Kasumi-1 (cell line): ENCODE measurements at places on chromosomes 1 and 21.

DNA sequence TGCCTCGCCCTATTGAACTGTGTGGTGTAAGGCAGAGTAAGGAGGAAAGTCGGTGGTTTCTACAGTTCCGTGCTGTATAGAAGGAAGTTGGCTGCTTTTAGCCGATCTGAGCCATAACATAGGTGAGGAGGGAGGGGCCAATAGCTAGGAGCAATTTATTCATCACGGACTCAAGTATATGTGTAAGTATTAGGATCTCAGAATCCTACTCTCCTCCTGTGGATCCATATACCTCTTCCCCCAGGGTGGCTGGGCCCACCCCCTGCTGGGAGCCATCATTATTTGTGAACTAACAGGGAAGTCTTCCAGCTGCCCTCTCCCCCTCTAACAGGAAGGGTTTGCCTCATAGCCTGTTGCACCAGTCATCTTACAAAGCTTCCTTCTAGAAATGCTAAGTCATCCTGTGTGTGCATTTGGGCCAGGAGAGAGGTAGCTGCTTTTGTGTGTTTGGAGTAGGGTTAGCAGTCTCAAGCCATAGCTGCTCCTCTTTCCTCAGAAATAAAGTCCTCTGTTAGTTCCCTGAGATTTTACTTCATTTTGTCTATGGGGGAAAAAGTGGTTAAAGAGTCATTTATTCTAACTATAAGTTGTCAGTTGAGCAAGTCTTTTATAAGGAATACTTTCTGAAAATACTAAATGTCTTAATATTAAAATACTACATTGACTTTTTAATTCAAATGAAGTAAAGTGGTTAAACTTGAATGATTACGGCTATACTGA lies 14.9 kb upstream of the CENPS start:
- DNase-seq = peak; percentile 95

DNA sequence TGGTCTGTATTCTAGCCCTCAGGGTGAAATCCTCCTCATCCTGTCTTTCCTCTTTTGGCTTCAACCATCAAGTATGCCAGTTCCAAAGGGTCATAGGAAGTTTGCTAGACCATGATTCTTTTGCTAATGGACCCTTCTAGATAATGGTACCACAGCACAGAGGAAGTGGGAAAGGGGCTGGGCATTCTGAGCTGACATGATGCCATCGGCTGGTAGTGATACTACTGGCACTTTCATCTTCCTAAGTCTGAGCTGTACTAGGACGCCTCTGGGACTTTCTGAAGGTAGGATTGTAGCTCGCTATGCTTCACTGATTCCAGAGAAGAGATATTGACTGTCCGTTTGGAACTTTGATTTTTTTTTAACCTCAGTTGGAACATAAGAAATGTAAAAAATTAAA lies 11.4 kb downstream of the FASLG start:
- DNase-seq = no peak

GRCh38 chr1:158933621-158934020 lies 2.3 kb downstream of the PYHIN1 start:
- DNase-seq = no peak

DNA sequence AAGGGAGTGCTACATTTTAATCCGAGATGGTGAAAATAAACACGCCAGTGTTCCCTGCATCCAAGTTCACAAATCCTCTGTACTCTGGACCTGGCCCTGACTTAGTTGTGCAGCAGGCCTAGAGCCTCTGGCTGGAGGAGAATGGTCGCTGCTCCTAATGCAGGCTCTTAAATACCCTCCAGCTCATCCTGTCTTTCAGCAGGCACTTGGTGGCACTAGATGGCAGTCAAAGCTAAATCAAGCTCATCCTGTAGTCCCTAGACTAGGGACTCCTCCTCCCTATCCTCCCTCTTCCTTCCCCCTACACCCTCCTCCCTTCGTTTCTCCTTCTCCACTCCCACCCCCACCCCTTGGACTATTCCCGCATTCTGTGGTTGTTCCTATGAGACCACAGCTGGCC lies 41.6 kb upstream of the MTR start:
- DNase-seq = peak; percentile 76

DNA sequence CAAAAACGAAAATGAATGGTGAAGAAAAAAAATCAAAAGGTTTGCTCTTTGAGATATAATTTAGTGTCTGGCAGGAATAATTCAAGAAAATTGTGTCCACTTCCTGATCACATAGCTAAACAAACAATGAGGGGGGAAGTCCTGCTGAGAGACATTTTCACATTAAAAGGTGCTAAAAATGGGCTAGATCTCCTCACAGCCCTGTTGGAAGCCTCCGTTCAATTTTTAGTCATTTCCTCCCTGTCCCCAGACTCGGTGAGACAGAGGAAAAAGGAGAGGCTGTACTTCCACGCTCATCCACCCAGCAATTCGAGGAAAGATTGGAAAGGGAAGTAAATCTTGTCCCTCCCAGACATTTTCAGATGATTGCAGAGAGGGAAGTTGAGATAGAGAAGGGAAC lies 103.7 kb downstream of the BARHL2 start:
- peak; percentile 12 for DNase-seq

- no peak for DNase-seq
Observed at GRCh38 chr1:192476802-192477298, 98.7 kb upstream of the RGS1 start.

- DNase-seq = peak; percentile 70
Observed at GRCh38 chr1:169550294-169550693, 36.0 kb downstream of the F5 start.
